ENCODE measurements at places on chromosomes 7 and 10.

- DNase-seq = no peak
Measured at GRCh38 chr10:5940807-5941218, 36.5 kb downstream of the IL15RA start.

DNA sequence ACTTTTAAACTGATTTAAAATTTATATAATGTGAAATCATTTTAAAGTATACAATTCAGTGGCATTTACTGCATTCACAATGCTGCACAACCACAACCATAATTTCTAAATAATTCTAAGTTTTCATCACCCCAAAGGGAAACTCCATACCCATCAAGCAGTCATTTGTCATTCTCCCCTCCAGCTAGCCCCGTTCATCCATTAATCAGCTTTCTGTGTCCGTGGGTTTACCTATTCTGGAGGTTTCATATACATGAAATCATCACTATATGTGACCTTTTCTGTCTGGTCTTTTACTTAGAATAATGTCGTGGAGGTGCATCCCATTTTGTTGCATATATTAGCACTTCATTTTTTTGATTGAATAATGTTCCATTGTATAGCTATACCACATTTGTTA lies 214.1 kb downstream of the ADK start:
- DNase-seq = no peak

- DNase-seq = no peak
Measured at GRCh38 chr10:7412237-7412927, 1.5 kb upstream of the SFMBT2 start.

DNA sequence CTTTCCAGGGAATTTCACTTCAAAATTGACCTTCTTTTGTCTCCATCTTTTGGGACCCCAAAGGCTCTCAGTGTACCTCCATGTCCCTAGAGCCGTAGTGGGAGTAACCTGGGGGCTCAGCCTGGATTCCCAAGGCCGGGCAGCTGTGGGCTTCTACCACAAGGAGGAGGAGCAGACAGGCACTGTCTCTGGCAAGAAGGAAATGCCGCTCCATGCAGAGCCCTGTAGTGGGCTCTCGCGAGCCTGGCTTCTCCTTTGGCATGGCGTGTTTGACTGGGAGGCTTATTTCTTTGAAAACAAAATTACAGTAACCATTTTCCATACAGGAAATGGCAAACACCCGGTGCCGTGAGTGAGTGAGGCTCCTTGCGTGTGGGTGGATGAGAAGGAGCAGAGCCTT lies 76.8 kb upstream of the FAM180A start:
- DNase-seq = no peak

DNA sequence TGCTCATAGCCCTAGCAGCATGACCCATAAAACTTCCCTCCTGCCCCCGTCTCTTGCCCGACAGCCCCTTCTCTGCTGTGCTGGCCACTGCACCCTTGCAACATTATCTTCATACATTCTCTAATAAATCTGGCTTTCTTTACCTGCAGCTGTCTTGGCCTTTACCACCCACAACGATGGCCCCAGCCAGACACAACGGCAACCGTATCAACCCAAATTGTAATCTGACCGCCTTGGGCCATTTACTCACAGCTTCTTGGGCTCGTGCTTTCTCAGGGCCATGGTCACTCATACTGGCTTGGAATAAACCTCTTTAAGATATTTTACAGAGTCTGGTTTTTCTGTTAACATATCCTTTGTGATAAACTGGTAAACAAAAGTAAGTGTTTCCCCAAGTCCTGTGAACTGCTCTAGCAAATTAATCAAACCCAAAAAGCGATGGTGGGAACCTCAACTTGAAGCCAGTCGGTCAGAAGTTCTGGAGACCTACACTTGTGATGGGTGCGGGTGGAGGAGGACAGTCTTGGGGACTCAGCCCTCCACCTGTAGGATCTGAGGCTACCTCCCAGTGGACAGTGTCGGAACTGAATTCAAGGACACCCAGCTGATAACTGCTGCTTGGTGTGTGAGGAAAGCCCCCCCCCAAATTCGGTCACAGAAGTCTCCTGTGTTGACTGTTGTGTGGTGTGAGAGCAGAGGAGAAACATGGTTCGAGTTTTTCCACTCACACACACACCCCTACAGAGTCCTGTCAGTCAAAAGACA lies 87.6 kb upstream of the ATP6V0A4 start:
- DNase-seq = no peak

DNA sequence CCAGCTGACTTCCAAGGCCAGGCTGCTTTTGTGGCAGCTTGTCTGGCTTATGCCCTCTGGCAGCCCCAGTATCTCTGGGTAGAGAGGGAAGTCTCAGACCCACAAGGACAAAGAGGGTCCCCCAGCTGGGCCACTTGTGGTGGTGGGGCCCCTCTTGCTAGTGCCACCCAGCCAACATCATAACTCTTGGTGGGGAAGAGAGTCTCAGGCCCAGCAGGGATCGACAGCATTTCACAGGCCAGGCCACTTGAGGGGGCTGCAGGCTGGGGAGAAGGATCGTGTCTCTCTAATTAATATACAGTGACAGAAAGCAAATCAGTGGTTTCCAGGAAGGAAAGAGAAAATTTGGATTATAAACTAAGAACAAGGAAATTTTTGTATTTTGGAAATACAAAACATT lies 76.0 kb downstream of the TYW1B start:
- no peak for DNase-seq

DNA sequence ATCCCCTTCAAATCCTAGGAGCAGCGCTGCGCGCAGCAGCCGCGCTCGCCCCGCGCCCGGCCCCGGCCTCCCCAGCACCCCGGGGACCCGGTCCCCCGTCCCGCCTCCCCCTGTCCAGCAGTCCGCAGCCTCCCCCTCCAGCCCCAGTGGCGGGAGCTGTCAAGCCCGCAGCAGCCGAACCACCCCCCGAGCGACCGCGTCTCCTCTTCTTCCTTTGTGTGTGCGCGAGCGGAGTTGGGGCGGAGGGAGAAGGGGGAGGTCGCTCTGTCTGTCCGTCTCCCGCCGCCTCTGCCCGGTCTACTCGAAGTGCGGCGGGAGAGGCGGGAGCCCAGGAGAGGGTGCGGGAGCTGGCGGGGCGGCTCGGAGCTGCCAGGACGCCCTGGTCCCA lies 375 bp upstream of the CHN2 start:
- no peak for DNase-seq

- no peak for DNase-seq
Measured at GRCh38 chr7:69374044-69374425, 224.2 kb upstream of the AUTS2 start.
